ENCODE measurements at places on chromosomes 3 and 15.

- no peak for DNase-seq
These were observed 101.3 kb upstream of the CMC1 start for GRCh38 chr3:28139967-28140634.

DNA sequence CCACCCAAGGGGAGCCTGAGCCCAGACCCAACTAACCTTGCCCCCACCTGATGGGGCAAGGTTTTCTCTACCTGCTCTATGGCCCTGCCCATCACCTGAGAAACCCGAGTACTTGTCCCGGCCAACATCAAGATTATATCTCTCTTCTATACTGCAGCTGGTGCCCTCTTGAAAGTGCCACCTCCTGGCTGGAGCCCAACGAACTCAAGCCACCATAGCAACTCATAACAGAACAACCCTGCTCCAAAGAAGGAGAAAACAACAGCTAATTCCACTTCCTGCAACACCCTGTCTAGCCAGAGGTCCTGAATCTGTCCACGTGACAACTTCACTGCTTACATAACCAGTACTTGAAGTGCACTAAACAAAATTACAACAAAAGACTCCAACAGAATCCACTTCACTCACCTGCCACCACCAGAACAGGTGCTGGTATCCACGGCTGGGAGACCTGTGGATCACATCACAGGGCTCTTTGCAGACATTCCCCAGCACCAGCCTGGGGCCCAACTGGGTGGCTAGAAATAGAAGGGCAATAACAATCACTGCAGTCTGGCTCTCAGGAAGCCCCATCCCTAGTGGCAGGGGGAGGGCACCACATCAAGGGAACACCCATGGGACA lies 49.2 kb downstream of the PIERCE2 start:
- no peak for DNase-seq

GRCh38 chr3:45940004-45940780 lies 3.1 kb upstream of the CXCR6 start:
- DNase-seq = no peak

- no peak for DNase-seq
These were observed 15.3 kb upstream of the ARL14 start for GRCh38 chr3:160661660-160662059.

- no peak for DNase-seq
These were observed 180.2 kb upstream of the TTC14 start for GRCh38 chr3:180421721-180422120.

DNA sequence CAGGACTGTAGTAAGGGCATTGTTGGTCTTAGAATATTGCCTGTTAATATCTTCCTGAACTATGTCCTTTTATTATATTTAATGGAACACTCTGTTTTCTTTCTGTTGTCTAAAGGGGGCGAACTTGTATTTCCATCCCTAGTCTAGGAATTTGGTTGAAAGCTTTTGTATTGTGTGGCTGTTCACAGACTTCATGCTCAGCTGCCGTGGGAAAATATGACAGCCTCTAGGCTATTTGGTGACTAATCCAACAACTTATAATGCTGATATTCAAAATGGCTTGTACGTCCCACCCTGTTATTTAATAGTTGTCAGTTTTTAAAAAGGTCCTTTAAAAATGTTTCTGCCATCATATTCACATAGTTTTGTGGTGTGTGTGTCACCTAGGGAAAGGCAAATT lies 202.6 kb downstream of the KLHL25 start:
- no peak for DNase-seq

- no peak for DNase-seq
These were observed 201.1 kb upstream of the ARRDC4 start for GRCh38 chr15:97759363-97759762.

- DNase-seq = no peak
These were observed 13.7 kb upstream of the SEC22A start for GRCh38 chr3:123188058-123188457.

GRCh38 chr3:127815641-127816605 lies 6.4 kb downstream of the MGLL start:
- DNase-seq = no peak

DNA sequence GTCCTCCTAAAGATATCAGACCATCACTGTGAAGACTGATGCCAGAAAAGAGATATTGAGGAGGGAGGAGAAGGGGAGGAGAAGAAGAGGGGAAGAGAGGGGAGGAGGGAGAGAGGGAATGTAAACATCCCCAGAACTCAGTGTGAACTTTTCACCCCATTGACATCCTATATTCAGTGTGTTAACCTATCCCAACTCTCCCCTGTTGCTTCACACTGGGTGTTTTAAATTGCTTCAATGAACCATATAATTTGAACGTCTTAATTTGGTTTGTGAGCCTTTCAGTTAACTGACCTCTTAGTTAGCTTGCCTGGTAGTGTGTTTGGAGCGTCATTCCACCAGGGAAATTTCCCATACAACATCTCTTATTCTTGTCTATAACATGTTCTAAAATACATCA lies 29.8 kb upstream of the PTPRG start:
- no peak for DNase-seq

DNA sequence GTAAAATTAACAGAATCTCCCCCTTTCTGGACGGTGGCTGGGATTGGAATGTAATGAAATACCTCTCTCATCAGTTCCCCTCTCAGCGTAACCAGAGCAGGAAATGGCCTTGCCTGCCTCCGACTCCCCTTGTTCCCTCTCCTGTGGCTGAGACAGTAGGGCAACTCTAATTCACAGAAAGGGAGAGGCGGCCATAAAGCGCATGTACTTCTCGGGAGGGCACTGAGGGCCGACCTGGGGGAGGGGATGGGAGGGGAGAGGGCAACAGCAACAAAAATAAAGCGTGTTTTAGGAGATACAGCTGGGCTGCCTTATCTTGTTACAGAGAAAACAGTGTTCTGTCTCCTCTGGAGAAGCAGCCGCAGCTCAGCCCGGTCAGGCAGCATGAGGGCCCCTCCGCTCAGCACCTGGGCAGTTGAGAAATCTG lies 783.3 kb upstream of the ARRDC4 start:
- no peak for DNase-seq

- DNase-seq = no peak
These were observed 9.8 kb downstream of the VILL start for GRCh38 chr3:38000242-38000916.

DNA sequence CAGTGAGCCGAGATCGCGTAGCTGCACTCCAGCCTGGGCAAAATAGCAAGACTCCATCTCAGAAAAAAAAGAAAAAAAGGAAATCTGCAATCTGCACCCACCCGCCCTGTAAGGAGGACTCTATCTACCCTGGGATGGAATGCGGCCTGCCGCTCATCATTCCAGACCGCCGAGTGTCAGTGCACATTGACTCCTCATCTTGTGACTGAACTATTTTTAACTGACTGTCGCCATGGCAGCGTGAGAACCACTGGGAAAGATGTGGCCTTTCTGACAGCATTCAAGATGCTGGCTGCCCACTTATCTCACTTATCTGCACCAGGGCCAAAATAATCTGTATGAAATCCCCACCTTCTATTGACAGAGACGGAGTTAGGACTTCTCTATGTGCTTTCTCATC lies 38.8 kb upstream of the ANKRD34C start:
- DNase-seq = no peak

DNA sequence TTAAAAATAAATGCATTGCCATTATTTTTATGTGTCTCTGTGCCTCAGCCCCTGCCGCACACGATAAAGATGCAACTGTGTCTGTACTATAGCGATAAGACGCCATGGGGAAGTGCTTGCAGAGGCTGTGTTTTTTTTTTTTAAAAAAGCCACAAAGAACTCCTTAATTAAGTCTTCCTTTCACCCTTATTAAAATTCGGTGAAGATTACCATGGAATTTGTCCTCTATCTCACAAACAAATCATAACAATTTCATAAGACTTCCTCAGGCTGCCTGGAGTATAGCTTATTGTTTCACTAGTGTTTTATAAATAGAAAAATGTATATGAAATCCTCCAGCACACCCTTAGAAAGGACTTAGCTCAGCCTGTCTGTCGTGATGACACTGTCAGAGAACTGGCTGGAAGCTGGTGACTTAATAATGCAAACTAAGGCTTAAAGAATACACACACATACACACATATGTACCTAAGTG lies 374.8 kb upstream of the SLCO3A1 start:
- no peak for DNase-seq

- DNase-seq = no peak
These were observed 487 bp upstream of the HES1 start for GRCh38 chr3:194135516-194135805.

- no peak for DNase-seq
These were observed 13.9 kb downstream of the CEP152 start for GRCh38 chr15:48796930-48797329.

DNA sequence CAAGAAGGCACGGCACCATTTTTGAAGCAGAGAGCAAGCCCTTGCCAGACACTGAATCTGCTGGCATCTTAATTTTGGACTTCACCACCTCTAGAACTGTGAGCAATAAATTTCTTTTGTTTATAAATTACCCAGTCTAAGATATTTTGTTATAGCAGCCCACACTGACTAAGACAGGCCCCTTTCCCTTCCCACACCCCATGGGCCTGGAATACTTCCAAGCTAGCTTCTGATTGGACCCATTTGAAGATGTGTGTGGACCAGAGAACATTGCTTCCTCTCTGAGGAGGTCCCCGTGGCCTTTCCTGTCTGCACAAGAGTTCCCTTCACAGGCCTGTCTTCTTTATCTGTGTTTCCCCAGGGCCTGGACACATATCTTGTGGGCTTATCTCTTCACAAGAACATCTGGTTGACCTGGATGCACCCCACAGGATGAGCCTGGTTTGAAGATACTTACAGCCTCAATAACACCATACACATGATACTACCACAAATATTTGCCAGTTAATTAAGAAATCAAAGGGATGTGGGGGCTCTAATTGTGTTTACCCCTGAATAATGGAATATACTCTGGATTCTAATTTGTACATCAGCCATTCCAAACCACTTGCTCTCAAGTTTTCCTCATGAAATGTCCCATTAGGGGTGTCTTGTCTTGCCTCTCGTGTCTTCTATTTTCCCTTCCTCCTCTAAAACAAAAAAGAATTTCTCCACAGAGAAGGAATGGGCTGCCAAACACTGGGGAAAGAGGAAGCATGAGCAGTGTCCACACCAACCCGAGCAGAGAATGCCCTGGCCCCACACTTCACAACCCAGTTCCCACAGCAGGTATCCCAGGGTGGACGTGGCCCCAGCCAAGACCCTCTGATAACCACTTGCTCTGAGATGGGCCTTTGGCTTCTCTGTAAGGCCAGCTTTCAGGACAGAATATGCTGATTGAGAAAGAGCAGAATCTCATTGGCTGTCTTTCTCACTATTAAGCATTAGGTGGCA lies 42.5 kb downstream of the GLB1 start:
- DNase-seq = no peak

GRCh38 chr15:38557921-38558320 lies 6.7 kb downstream of the RASGRP1 start:
- DNase-seq = no peak

- no peak for DNase-seq
These were observed 40.2 kb downstream of the PBRM1 start for GRCh38 chr3:52645549-52645948.

- DNase-seq = no peak
These were observed 128.7 kb upstream of the WNT5A start for GRCh38 chr3:55615694-55616295.

GRCh38 chr15:100373120-100373896 lies 31.5 kb upstream of the ADAMTS17 start:
- no peak for DNase-seq

DNA sequence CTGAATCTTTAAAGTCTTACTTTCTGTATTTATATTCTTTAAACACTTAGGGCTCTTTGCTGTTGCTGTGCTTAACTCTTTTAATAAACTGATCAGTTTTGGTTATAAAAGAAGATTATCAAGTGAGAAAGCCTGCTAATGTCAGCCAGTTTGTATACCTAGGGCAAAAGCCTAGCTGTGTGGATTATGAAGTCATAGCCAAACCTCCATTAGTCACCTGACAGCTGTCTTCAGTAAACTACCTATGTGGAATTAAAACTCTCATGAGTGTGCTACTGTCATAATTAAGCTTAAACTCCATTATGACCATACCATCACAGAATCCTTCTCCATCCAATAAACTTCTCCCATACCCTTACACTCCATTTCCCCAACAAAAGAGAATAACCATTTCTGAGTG lies 762.7 kb downstream of the NTRK3 start:
- DNase-seq = no peak

DNA sequence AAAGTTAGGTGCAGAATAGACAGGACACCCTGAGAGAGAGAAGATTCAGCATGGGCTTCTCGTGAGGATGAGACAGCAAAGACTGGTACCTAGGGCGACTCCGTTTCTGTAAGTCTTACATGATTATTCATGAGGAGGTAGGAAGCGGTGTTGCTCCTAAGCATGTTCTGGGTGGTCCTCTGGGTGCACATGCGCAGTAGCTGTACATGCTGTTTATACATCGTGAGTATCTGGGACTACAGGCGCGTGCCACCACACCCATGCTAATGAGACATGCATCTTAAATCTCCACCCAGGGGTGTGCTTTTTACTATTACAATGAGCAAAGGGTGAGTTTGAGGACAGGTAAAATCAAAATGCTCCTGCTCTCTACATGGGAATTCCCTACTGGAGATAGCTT lies 12.3 kb downstream of the ALPK3 start:
- no peak for DNase-seq

DNA sequence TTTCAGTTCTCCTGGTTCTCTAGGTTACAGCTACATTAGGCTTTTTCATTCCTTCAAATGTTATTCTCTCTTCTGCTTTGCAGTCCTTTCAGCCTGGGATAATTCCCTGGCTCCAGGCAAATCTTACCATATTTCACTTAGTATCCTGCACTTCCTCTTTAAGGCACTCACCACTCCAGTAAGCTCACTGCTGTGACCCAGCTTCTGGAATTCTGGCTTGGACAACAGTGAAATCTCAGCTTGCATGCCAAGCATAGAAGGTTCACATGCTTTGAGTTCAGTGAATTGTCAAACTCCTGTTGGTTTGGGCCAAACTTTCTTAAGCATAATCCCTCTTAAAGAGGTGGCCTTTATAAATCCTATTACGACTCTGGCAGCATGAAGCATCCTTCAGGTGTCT lies 69.4 kb downstream of the SCN10A start:
- DNase-seq = no peak

- no peak for DNase-seq
These were observed 558.7 kb upstream of the KCNMB2 start for GRCh38 chr3:177977381-177978158.

Measured in activated T-helper 9 cell treated with anti-CD3 and anti-CD28 coated beads, Interleukin-2, amount 50 U/mL, for 16 hours (primary cell).